ENCODE measurements at places on chromosomes 5 and 9. TPM values are rescaled to one million over a fixed set of nuclear protein-coding genes. Genes with fewer than 3 reads are reported as not detected.

Gene CEL
- 2.8 TPM for total RNA-seq

Gene ACER2
- 1.7 TPM for total RNA-seq

Gene RANBP17
- 0.13 TPM for total RNA-seq

DNA sequence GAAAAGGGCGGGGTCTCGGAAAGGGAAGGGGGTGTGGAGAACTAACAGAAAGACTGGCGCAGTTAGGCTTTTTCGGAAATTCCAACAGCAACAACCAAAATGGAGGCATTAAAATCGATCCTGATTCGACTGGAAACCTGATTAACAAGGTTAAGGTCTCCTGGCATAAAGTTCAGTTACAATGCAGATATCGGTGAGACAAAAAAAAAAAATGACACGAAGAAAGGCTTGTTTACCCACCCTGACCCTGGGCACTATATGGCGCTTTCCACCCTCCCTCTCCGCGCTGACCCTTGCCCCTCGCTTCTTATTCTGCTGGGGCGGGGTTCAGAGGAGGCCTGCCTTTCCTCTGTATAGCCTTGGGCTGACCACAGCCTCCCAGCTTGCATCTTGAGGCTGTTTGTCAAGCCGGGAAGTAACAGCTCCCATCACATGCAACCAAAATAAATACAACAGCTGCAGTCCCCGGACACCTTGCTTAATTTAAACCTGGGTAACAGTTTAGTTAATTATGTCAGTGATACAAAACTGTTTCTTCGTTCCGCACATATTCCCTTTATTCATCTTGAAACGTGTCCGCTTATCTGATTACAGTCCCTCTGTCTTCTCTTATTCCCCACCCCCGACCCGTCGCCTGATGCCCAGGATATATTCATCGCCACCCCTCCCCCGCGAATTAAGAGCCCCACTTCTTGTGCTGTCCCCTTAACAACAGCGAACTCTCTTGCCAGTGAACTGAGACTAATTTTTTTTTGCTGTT lies 795 bp upstream of the PJA2 start:
- DNase-seq = peak; percentile 61

- DNase-seq = no peak
Measured at GRCh38 chr5:107615299-107615817, 55.4 kb downstream of the EFNA5 start.

- no peak for DNase-seq
Measured at GRCh38 chr5:169050146-169050571, 250.8 kb downstream of the SLIT3 start.

DNA sequence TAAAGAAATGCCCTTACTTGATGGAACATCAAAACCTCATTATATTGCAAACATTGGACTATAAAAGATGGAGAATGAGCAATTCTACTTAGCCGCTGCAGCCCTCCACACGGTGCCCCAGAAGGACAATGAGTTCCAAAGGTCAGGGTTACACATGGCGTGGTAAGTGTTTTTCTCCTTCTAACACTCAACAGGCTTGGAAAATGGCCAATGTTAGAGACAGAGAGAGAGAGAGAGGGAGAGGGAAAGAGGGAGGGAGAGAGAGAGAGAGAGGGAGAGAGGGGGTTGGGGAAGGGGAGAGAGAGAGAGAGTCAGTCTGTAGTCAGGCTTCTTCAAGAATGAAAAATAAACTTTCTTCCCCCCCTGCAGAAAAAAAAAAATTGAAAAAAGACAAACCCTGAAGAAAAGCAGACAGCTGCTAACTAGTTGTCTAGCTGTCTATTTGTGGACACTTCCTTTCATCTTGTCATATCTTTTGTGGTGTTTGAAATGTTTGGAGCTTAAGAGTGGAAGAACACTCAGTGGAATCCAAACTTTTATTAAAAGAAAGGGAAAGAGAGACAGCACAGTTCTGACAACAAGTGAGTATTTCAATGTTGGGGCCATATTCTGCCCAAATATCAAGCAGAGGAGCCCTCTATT lies 324.8 kb downstream of the TMEM38B start:
- DNase-seq = no peak

DNA sequence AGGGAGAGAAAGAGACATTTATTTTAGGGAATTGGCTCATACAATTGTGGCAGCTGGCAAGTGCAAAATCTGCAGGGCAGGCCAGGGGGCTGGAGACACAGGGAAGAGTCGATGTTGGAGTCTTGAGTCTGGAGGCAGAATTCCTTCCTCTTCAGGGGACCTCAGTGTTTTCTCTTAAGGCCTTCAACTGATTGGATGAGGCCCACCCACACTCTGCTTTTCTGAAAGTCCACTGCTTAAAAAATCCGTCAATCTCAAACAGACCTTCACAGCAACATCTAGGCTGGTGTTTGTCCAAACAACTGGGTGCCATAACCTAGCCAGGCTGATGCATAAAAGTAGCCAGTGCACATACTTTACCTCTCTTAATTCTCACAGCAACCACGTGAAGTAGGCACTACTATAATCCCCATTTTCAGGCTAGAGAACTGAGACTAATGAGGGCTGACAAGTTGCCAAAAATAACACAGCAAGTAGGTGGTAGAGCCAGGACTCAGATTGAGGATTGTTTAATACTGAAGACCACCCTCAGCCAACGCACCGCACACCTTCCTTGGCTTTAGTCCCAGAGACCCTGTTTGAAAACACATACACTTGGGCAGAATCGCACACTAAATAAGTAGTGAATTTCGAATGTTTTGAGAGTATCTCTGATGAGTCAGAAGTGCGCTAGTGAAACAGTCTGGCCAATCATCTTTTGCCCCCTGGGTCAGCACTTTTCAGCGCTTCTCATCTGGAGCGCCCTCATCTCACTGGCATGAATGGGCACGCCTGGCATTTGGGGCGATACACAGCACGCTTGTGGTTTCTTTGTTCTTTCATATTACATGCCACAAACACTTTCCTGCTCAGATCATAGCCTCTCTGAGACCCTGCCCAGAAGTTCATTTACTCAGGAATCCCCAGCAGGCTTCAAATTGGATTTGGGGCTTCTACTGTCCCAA lies 591.4 kb downstream of the CCDC171 start:
- no peak for DNase-seq

DNA sequence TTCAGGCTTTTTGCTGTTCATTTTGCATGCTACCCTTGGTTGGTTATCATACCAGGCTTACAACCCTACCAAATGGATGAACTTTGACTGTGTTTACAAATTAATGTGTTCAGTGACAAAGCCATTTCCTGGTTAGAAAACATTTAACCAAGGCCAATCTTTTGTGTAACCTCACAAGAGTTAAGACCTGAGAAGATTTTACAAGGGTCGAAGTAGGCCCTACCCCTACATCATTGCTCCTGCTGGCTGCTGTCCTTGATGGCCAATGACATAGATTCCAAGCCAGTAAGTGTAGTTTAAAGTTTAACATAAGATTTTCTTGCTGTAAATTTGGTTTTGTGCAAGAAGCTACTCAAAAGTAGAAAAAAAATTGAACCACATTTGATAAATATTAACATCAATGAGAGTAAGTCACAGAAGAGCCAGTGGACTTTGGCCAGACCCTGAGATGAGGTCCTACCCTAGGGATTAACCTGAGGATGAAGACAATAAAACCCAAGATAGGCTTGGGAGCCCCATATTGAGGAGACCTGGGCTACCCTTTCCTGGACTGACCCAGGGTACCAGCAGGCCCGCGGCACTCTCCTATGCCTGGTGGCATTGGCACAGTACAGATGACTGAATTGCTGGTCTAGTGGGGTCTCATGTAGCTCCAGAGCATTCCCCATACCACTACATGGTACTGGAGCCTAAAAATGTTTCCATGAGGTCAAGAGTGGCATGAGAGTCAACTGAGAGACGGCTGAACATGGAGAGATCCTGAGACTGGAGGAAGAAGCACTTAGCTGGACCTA lies 8.3 kb downstream of the C1QTNF3 start:
- no peak for DNase-seq

GRCh38 chr9:27338527-27338903 lies 41.6 kb upstream of the EQTN start:
- no peak for DNase-seq

- no peak for DNase-seq
Measured at GRCh38 chr9:115590011-115590410, 472.1 kb upstream of the TNC start.

Data from activated CD8-positive, alpha-beta T cell treated with anti-CD3 and anti-CD28 coated beads, Interleukin-2, amount 10 ng/mL, durations not matched to agents 7 days and 5 days (primary cell).